ENCODE measurements at places on chromosomes 7 and 10.
A peak's percentile ranks its signal among the peaks of the same experiment; 100 is the strongest.

DNA sequence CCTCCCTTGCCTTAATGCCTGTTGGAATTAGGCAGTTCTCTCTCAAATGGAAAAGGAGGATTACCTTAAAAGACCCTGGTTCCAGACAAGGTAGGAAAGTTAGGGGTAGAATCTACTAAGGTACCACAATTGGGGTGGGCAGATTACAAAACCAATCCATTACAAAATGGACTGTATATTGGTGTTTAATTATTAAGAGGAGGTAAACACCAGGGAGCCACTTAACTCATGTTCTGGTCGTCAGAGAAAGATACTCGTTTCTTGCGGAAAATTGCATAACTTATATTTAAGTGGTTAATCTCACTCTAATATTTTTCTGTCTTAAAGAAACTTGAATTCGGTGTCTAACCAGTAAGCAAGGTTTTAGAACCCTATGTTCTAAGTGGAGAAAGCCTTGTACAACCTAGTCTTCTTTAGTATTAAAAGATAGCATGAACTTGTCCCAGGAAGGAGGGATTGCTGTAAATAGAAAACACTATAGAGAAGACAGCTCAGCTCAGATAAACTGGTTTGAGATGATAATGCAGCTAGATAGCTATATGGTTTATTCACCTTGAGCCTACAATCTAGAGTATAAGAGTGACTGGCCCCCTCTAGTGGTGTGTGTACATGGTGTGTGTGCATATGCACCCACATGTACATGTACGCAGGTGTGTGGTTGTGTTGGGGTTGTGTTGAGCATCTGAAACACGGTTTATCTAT is 58.0 kb upstream of the STRIP2 start:
- DNase-seq = no peak

GRCh38 chr7:1065585-1066241 is 21.4 kb downstream of the GPR146 start:
- DNase-seq = no peak

- DNase-seq = no peak
Observed at GRCh38 chr10:63614371-63614891, 93.2 kb downstream of the REEP3 start.

GRCh38 chr7:90194911-90195809 is 16.4 kb upstream of the STEAP2 start:
- DNase-seq = no peak

DNA sequence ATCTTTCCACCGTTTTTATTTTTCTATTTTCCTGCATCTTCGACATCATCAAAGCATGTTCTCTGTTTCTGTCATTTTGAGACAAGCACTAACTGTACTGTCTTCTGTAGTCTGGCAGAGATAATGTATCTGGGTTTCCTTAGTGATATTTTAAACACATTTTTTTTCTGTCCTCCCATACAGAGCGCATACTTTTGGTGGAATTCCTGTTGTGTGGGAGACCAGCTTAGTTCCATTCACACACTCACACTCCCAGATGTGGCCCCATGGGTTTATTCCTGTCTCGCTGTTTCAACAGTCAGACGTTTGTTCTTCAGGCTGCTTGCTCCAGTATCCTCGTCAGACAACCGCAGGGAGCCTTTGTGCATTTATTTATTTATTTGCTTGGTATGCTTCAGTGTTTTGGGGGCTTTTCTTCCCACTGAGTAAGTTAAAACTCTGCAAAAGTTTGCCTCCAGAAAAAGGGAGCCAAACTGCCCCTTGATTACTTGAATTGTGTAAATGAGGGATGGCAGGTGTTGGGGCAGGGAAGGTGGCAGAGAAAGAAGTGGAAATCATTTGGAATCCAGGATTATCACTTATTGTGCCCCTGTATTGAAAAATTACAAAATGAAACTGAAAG is 456.8 kb upstream of the KLF6 start:
- DNase-seq = no peak

DNA sequence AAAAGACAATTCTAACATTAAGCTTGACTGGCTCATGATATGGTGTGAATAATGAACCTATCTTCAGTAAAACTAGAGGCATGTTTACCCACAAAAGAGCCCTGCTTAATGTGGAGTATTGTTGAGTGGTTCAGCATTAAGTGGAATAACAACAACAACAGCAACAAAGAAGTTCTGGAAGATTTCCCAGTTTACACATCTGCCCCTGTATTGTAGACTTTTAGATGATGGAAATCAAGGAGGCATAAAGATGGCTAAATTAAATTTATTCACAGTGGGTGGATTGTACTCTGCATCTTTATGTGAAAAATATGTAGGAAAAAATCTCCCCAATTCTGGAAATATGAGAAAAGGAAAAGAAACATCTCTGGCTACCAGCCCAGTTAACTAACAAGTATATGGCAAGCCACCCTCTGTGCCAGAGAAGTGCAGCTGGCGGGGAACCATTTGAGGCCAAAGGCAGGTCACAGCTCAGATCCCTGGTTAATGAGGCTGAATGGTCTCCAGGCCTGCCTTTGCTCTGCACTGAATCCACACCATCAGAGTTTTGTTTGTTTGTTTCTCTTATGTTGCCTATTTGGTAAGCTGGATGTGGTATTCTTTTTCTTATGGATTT is 186.0 kb downstream of the SEMA3D start:
- DNase-seq = peak; percentile 55

GRCh38 chr7:20141666-20142065 is 75.5 kb downstream of the MACC1 start:
- peak; percentile 91 for DNase-seq

Data from NCI-H2081 treated with DMSO at 0.1 percent for 48 hours (cell line).